ENCODE measurements at places on chromosomes 7 and 10.

GRCh38 chr10:1620803-1621202, 116.5 kb downstream of the ADARB2 start:
- no peak for DNase-seq

GRCh38 chr10:86299562-86299961, 67.0 kb downstream of the GRID1 start:
- DNase-seq, result no peak

DNA sequence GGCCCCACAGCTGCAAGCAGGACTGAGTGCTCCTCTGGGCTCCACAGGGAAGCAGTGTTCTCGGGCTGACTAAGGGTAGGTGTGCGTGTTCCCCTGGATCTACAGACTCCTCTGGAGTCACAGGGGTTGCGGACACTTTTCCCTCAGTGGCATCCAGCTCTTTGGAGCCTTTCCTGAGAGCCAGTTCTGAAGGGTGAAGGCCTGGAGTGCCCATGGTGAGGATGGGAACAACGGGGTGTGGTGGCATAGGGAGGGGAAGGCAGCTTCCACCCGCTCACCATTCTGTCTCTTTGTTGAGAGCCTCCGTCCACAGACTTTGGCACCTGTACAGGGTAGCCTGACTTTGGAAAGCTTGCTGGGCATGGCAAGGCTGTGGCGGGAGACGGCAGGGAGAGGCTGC, 104.1 kb upstream of the PCBD1 start:
- no peak for DNase-seq

- DNase-seq, result no peak
Observed at GRCh38 chr10:58488921-58489320, 23.8 kb upstream of the BICC1 start.

DNA sequence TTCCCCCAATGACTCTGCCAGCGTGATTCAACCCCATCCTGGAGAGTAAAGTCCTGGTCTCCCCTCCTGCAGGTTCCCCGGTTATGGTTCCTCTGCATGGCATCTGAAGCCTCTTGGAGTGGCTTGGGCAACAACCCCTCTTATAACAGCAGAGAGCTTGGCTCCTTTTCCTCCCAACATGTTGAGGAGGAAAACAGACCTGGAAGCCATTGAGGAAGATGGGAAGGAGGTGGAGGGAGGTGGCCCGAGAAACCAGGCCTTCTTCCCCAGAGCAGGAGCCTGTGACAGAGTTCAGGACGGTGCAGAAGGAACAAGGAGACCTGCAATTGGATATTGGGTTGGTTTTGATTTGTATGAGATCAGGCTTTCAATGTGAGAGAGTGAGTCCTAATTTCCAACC, 184.0 kb upstream of the ADCY1 start:
- DNase-seq, result no peak

DNA sequence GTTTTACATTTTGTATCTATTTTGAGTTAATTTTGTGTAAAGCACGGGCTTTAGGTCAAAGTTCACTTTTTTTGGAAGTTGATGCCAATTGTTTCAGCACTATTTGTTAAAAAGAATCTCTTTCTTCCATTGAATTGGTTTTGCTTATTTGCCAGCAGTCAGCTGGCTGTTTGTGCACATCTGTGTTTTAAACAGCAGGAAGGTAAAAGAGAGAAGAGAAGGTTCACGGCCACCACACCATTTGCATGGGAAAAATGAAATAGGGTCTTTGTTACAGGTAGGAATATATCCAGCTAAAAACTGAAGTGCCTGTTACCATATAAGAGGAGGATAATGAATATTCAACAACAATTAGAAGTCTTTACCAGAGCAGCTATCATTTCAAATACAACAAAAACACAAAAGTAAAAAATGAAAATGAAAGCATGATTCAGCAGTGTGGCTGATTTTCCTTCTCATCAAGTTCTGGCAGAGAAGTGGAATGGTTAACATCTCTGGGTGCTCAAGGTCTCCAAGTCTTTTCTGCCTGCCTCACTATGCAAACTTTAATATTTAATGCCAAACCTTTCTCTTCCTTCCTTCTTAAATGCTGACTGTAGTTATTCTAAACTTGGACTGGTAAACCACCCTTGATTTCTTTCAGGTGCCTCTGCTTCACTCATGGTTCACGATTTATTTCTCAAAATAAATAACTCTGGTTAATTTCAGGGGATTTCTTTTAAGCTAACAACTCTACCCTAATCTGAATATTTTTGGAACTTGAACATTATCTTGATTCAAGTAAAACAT, 841.5 kb downstream of the GRM8 start:
- no peak for DNase-seq

- DNase-seq, result no peak
Observed at GRCh38 chr10:4515721-4516120, 310.3 kb upstream of the AKR1E2 start.

DNA sequence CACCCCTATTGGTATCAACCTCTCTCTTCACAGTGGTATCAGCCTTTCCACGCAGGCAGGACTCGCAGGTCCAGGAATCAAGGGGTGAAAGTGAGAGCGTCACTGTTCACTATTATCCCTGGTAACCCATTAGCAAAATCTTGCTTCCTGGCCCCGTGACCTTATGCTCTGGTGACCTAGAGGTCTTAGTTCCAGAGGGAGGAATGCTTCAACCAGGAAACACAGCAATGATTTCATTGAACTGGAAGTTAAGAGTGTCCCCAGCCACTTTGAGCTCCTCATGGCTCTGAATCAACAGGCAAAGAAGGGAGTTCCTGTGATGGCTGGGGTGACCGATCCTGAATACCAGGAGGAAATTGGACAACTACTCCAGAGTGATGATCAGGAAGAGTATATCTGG, 90.6 kb downstream of the CUL2 start:
- no peak for DNase-seq

- no peak for DNase-seq
Observed at GRCh38 chr7:105974471-105974870, 11.4 kb downstream of the CDHR3 start.

GRCh38 chr10:110600487-110601101, 33.1 kb downstream of the SMC3 start:
- DNase-seq, result no peak

DNA sequence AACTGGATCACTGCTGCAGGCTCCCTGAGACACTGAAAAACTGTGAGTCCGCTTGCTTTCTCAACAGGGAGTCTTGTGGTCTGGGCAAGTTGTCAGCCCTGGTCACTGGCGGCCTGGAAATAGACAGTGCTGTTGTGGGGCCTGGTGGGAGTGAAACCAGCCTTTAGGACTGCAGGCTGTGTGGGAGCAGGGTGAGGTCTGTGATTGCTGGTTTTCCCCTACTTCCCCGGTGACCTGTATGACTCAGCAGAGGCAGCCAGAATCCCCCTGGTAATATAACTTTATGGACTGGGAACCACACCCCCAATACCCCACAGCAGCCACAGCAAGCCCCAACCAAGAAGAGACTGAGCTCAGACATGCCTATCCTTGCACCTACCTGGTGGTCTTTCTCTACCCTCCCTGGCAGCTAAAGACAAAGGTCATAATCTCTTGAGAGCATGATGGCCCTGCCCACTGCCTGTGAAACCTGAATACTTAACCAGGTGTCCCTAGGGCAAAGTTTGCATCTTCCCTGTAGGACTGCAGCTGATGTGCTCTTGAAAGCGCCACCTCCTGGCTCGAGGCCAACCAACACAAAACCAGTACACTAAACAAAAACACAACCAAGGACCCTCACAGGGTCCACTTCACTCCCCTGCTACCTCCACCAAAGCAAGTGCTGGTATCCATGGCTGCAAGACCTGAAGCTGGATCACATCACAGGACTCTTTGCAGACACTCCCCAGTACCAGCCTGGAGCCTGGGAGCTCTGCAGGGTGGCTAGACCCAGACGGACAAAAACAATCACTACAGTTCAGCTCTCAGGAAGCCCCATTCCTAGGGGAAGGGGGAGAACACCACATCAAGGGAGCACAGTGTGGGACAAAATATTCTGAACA, 7.2 kb upstream of the ADAM22 start:
- DNase-seq, result no peak

DNA sequence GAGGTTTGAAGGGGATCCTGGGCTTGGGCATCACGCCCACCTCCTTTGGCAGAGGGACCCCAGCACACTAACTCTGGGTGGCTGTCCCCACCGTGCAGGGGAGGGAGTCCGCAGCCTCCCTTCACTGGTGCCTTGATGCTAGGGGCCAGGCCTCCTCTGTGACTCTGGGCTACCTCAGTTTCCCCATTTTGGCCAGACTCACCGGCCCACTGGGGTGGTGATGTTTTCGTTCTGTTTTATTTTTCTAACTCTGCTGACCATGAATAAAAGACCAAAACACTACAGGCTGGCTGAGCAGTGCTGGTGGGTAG, 503 bp upstream of the TRIP6 start:
- no peak for DNase-seq

GRCh38 chr7:43362652-43363034, 220.3 kb upstream of the STK17A start:
- no peak for DNase-seq

DNA sequence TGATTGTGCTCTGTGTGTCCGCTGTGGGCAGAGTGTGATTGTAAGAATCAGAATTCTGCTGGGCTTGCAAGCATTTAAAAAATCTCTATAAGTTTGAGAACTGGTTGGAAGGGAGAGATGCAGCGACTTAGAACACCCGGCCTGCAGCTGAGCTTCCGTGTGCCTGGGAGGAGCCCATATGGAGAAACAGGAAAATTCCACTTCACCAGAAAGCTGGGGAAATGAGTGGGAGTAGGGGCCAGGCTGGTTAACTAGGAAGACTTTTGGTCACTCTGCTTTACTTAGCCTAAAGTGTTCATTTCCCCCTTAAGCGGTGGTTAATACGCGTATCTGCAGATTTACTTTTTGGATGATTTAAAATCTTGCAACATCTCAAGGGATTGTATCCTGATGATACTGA, 72.2 kb downstream of the TCF7L2 start:
- no peak for DNase-seq

GRCh38 chr7:151382079-151382885, 27.6 kb downstream of the WDR86 start:
- DNase-seq, result no peak

- no peak for DNase-seq
Observed at GRCh38 chr7:80135309-80136104, 876 bp downstream of the GNAI1 start.

DNA sequence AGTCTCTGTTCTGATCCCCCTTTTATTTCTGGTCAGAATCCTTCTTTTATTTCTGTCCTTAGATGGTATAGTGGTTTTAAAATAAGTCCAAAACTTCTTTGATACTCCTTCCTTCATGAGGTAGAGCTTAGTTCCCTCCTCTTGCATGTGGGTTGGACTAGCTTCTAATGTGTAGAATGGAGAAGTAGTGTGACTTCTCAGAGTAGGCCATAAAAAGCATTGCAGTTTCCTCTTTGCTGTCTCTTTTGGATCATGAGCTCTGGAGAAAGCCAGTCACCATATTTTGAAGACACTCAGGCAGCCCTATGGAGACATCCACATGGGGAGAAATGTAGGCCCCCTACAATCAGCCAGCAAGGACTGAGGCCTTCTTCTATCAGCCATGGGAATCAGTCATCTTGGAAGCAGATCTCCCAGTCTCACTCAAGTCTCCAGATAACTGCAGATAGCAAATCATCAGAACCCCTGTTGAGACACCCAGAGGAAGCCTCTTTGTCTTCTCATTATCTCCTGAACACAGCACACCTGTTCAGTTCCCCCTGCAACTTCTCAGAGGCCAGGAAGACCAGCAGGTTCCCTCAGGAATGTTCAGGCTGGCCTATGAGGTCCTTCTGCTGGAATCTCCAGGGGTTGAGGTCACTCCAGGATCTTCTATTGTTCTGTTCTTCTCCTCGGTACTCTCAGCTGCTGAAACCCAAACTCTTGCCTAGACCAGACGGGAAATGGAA, 511.9 kb upstream of the ZMIZ1 start:
- no peak for DNase-seq

GRCh38 chr7:105014693-105015389, 836 bp downstream of the KMT2E start:
- DNase-seq, result peak; percentile 35

GRCh38 chr10:125543796-125544195, 139.2 kb downstream of the TEX36 start:
- no peak for DNase-seq

DNA sequence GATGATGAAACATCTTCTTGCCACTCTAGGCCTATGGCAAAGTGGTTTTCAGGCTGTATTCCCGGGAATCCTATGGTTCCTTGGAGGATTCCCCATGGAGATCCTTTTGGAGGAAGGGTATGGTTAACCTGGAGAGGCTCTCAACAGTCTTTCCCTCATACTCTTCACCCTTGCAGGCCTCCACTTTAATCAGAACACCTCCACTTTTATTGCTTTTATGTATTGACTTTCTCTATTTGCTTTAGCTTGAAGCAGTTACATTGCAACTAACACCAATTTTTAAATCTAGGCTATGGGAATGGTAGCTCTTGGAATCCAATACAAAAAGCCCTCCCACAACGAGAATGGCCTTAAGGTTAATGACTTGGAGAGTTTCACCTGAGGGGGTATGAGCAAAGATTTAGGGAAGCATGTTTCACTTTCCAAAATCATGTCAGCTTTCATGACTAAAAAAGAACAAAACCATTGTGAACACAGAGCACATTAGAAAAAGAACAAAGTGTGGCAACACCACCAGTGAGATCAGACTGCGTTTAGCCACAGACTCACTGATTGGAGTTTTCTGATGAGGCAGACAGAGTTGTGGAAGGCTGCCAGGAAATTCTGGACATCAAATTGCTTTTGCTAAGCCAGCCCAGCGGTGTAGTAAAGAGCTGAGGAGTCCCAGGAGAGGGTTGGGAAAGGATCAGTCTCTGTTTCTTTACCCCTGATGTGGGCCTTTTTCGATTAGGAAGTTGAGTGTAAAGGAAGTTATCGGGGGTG, 130.4 kb upstream of the BMPER start:
- no peak for DNase-seq

GRCh38 chr7:12571691-12572090, 1.2 kb downstream of the SCIN start:
- DNase-seq, result no peak

GRCh38 chr10:7533657-7534479, 123.0 kb upstream of the SFMBT2 start:
- no peak for DNase-seq

- DNase-seq, result no peak
Observed at GRCh38 chr10:5117026-5117425, 22.8 kb downstream of the AKR1C3 start.

DNA sequence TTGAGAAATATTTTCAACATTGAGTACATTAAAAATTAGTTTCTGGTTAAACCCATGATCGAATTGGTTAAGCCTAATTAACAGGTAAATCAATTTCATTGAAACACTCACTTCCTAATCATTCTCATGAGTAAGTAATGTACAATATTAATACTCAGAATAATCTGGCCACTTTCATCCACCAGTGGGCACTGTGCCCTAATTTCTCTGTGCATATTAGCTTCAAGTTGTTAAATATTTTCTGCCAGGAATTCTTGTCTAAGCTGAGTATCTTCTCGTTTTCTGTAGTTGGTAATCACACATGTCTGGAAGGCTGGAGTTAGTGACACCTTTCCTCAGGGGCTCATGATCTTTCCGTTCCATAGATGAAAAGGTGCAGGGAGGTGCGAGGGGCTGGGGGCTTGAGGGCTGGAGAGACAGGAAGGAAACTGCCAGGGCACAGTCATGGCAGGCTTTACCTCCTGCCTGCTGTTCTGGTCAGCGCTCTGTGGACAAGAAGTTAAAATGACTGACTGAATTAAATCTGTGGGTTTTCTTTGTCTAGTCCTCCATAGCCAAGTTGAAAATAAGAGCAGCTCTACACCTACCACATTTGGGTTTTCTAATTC, 71.9 kb downstream of the WIPF3 start:
- no peak for DNase-seq

Measured in activated CD4-positive, alpha-beta T cell treated with anti-CD3 and anti-CD28 coated beads for 1 hour (primary cell).